ENCODE measurements at places on chromosomes 7 and 10. TPM values are rescaled to one million over a fixed set of nuclear protein-coding genes. Genes with fewer than 3 reads are reported as not detected.

ZNF248 gene
- total RNA-seq, result 12.1 TPM

TEX36 gene
- not detected for total RNA-seq

OR6B1 gene
- not detected for total RNA-seq

ATOH7 gene
- total RNA-seq, result 1.0 TPM

FAM25A gene
- total RNA-seq, result not detected

YAE1 gene
- total RNA-seq, result 30.6 TPM

ESYT2 gene
- 137 TPM for total RNA-seq

TUBAL3 gene
- not detected for total RNA-seq

GJD4 gene
- total RNA-seq, result 13.9 TPM

DNA sequence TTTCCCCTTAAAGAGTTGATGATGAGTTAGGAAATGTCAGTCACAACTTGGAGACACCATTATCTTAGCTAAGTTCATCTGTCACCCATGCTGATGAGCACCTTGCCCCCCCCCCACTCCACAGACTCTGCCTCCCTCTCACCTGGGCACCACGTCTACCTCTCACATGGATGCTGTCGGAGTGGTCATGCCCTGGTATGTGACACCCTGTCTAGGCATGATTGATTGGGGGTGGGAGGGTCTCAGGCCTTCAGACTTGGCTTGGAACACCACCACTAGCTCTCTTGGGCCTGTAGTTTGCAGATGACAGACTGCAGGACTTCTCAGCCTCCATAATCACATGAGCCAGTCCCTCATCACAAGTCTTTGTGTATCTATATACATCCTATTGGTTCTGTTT lies 78.0 kb downstream of the WDR37 start:
- DNase-seq, result no peak

GRCh38 chr10:132121511-132121830 lies 55.7 kb downstream of the JAKMIP3 start:
- no peak for DNase-seq

DNA sequence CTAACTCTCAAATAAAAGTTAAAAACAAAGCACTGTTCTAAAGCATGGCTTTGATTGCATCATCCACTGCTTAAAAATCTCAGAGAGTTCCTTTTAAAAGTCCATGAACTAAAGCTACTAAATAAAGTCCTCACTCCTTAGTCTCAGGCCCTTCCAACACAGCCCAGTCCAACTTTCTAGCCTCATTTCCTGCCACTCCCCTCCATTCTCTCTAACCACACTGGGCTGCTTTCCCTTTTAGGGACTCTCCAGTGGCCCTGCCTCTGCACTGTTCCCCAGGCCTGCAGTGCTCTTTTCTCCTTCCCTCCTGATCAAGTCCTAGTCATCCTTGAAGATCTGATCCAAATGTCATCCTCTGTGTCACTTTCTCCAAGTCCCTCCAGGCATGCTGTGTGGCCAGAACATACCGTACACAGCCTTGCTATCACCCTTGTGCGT lies 56.9 kb upstream of the PPP1R3C start:
- DNase-seq, result peak; percentile 80

DNA sequence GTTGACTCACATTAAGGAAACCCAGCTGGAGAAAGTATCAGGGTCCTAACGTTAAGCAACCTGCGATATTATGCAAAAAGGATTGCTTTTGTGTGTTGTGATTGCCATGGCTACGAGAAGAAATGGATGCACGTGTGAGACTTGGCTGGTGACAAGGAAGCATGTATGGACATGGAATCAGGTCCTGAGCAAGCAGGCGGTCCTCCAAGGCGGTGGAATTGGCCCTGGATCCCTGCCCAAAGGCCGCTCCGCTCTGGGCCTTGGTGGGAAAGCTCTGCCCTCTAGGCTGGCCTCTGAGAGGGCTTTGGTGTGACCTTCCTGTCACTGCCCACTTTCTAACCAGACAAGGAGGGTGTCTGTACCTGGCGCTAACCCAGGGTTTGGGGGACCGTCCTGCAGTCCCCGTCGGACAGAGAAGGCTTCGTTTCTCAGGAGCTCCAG lies 192.1 kb downstream of the EBF3 start:
- no peak for DNase-seq

DNA sequence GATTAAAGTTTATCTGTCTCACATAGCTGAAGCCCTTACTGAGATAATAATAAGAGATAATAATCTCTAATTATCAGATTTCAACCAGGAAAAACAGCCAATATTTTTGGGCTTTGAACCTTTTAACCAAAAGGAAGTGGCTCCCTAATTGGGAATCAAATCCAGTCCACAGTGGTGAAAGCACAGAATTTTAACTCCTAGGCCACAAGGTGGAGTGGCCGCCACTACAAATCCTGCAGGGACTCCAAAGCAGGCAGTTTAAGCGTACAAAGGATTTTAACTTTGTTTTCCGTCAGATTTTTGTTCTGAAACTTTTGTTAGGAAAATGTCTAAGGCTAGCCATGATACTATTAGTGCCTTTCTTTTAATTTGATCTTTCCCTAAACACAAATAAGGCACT lies 99.6 kb upstream of the CCNY start:
- DNase-seq, result peak; percentile 56

DNA sequence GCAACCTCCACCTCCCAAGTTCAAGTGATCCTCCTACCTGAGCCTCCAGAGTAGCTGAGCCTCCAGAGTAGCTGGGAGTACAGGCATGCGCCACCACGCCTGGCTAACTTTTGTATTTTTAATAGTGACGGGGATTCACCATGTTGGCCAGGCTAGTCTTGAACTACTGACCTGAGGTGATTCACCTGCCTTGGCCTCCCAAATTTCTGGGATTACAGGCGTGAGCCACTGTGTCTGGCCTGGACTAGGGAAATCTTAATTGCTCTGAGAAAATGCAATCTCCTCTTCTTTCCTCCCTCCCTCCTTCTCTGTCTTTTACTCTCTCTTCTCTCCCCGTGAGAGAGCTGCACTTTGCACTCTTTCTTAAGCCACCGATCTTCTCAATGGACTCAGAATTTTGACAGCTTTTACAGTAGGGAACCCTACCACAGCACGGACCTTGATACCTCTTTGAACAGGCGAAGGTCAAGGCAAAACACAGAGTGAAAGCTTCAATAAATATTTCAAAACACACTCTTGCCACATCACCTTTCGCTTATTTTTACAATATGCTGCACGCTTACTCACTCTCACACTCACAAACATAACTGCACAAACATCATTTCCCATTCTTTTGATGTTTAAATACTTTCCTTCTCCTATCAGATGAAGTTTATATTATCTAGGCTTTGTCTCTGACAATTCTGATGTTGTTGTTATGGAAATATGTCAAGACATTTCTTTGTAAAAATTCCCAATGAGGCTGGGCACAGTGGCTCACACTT lies 173.4 kb upstream of the NRP1 start:
- DNase-seq, result no peak

DNA sequence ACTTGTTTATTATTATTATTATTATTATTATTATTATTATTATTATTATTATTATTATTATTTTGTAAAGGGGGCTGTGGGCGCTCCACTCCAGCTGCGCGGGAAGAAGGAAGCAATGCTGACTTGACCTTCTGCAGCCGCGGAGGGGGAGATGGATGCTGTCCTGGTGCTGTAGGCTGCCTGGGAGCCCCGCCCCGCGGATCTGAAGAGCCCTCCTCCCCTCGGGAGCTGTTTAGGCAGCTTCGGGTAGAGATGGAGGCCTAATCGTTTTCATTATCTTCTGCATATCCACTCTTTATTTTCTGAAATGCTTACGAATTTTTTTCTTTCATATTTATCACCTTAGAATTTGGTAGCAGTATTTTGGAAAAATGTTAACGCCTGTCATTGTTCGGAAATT lies 101.2 kb upstream of the KLF6 start:
- DNase-seq, result peak; percentile 36

- peak; percentile 75 for DNase-seq
These were observed 38.3 kb upstream of the PTPN12 start for GRCh38 chr7:77498659-77499379.

DNA sequence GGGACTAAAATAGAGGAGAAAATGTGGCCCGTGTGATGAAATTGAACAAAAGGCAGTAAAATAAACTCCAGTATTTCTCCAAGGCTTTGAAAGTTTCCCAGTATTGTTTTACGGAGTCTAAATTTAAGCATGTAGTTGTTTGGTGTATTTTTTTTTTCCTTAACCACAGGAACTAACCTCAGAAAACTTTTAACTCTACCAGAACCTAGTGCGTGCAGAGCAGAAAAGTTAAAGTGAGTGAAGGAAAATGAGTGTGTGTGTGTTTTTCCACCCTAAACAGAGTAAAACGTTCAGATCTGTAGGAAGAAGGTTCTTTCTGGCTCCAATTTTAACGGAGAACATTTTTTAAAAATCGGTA lies 812 bp downstream of the PROSER2 start:
- DNase-seq, result peak; percentile 35

DNA sequence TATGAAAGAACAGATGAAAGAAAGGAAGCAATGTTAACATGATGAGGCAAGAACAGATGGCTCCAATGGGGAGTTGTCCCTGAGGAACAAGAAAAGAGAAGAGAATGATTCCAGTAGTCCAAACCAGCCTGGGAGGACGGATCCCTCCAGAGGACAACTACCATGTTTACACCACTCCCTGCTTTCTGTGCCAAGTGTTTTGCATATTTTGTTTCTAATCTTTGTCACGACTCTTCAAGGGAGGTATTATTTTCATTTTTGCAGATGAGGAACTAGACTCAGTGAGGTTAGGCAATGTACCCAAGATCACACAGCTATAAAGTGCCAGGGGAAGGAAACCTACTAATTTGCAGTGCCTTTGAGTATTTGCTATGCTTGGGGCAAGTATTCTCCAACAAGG lies 116.2 kb downstream of the PARP12 start:
- DNase-seq, result no peak

- DNase-seq, result no peak
These were observed 17.5 kb upstream of the TRUB1 start for GRCh38 chr10:114920459-114920858.

GRCh38 chr7:134703782-134704181 lies 57.1 kb downstream of the BPGM start:
- peak; percentile 42 for DNase-seq

GRCh38 chr7:45157286-45157652 lies 322 bp upstream of the RAMP3 start:
- no peak for DNase-seq

DNA sequence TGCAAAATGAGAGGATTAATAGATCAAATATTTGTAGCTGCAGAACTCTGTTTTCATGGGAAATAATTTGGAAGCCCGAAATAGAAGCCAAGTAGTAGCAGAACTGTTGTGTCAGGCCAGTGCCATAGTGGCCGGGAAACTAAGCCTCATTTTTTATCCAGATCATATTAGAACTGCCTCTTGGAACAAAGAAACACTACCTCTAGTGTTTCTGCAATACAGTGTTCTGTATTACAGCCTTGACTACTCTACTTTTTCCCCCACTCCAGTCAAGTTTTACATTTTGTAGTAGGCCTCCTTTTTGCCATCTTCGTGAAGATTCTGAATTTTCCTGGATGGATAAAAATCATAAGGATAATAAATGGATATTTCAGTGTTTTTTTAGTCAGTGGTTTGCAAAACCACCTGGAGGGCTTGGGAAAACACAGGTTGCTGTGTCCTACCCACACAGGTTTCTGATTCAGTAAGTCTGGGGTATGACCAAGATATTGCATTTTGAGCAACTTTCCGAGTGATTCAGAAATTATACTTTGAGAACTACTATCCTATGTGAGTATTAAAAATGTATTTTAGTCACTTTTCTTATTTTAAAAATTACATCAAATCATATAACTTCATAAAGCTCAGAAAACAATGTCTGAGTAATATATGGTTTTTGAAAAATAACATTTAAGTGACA lies 326.2 kb upstream of the KAT6B start:
- no peak for DNase-seq

GRCh38 chr7:2607923-2608904 lies 23.6 kb upstream of the TTYH3 start:
- no peak for DNase-seq

- no peak for DNase-seq
These were observed 73.2 kb upstream of the KLF6 start for GRCh38 chr10:3858051-3858845.

DNA sequence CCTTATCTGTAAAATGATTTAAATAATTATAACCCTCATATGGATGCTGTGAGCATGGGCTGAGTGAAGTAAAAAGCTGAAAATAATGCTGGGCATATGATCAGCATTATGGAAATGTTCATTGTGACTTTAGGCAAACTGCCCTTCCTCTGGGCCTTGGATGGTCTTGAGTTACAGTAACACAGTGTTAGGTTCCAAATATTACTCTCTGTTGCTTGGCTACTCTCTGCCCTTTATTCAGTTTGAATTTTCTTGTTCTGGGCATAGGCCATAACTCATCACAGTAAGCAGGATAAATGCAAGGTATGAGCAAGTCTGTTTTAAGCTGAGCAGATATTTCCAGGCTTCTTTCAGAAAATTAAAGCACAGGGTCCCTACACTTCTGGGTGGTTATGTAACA lies 868.0 kb downstream of the KCNMA1 start:
- DNase-seq, result no peak

DNA sequence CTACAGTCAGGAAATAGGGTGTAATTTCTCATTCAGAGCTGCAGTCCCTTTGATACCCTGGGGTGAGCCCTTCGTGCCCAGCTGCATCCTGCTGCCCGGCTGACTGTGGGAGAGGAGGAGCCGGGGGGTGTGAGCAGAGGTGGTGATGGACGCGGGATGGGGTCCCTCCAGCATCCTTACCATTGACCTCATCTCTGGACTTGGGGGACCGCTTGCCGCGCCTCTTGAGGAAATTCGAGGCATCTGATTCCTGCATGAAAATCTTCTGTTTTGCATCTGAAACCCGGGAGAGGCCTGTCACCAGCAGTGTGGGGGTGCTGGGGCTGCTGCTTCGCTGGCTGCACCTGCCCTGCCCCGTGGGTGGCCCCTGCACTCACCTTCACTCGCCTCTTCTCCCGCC lies 816 bp downstream of the UCMA start:
- no peak for DNase-seq

DNA sequence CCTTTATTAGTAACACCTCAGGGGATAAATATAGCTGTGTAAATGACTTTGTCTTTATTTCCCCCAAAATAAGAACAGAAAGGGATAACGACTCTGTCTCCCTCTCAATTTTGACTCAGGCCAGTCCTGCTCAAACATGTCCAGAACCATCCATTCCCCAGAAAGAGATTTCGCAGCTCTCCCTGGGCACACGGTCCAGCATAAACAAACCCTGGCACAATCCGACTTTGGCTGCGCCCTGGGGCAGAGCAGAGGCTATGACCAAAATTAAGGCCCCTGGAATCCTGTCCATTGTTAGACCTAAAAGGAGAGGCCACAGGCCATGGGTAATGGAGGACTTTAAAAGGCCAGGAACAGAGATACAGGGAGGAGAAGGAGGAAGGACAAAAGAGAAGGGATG lies 99.1 kb downstream of the PRPF18 start:
- DNase-seq, result no peak

Data from myocyte (in vitro differentiated cells).